Esophagus muscularis mucosa (tissue), 4 donors: ENCODE measurements at places on chromosomes 7 and 10. TPM values are rescaled to one million over a fixed set of nuclear protein-coding genes. Genes with fewer than 3 reads are reported as not detected.

GRCh38 chr10:62636825-62637248, 167.7 kb upstream of the ADO start:
- H3K36me3 ChIP-seq, result no peaks in the 10 kb centered on the region
- no peaks in the 10 kb centered on the region for H3K27me3 ChIP-seq
- no peak for DNase-seq

GRCh38 chr10:62394556-62395018, 20.4 kb downstream of the ZNF365 start:
- H3K36me3 ChIP-seq, result no peaks in the 10 kb centered on the region
- no peak for DNase-seq
- H3K4me1 ChIP-seq, result no peaks in the 10 kb centered on the region
- no peak overlapping the region for H3K27ac ChIP-seq
- H3K27me3 ChIP-seq, result no peaks in the 10 kb centered on the region

- H3K4me1 ChIP-seq, result peaks cover 48% of the 10 kb centered on the region
- H3K4me3 ChIP-seq, result no peak overlapping the region
- H3K27ac ChIP-seq, result no peak overlapping the region
- no peak for DNase-seq
- H3K36me3 ChIP-seq, result no peaks in the 10 kb centered on the region
These were observed 137.9 kb upstream of the CCDC6 start for GRCh38 chr10:60044242-60044641.

- no peak overlapping the region for H3K4me3 ChIP-seq
- no peaks in the 10 kb centered on the region for H3K36me3 ChIP-seq
- DNase-seq, result peak; percentile 89
- no peak overlapping the region for H3K27ac ChIP-seq
- no peaks in the 10 kb centered on the region for H3K4me1 ChIP-seq
These were observed 64.5 kb upstream of the SORCS3 start for GRCh38 chr10:104576611-104577010.

- H3K27me3 ChIP-seq, result no peaks in the 10 kb centered on the region
- peak overlapping the region; percentile 64 for H3K27ac ChIP-seq
- DNase-seq, result no peak
- H3K36me3 ChIP-seq, result no peaks in the 10 kb centered on the region
- H3K4me3 ChIP-seq, result peak overlapping the region; percentile 34
- H3K4me1 ChIP-seq, result peaks cover 4% of the 10 kb centered on the region
These were observed 55.9 kb downstream of the DIP2C start for GRCh38 chr10:633279-634245.

GRCh38 chr10:89954787-89955566, 253.6 kb downstream of the KIF20B start:
- no peaks in the 10 kb centered on the region for H3K4me1 ChIP-seq
- H3K4me3 ChIP-seq, result no peak overlapping the region
- no peak overlapping the region for H3K27ac ChIP-seq
- no peaks in the 10 kb centered on the region for H3K36me3 ChIP-seq

- H3K4me3 ChIP-seq, result no peak overlapping the region
- peaks cover 13% of the 10 kb centered on the region for H3K4me1 ChIP-seq
- peak overlapping the region; percentile 1 for H3K27ac ChIP-seq
- no peaks in the 10 kb centered on the region for H3K36me3 ChIP-seq
These were observed 36.8 kb downstream of the RTKN2 start for GRCh38 chr10:62231805-62232204.

DNA sequence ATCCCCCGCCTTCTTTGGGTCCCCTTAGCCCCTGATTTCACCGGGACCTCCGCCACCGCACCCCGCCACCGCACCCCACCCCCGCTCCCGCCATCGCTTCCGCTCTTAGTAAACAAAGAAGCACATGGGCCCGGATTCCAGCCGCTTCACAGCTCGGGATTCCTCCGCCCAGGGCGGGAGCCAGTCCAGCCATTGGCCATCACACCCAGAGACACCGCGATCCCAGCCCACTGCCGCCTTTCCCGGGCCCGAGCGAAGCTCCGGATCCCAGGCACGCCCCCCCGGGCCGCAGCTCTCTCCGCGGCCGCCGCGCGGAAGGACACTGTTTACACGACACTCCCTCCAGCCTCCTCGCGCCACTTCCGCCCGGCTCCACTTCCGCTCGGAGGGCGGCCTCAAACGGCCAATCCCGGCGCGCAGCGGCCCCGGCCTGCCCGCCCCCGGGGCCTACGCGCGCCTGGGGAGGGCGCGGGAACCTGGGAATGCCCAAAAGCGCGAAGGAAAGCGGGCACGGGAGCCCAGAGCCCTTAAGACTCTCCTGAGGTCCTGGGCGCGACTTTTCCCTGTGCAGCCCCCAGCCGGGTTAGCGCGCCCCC, 679 bp downstream of the MCM7 start:
- DNase-seq, result peak; percentile 97
- peak overlapping the region; percentile 98 for H3K27ac ChIP-seq
- peaks cover 30% of the 10 kb centered on the region for H3K4me1 ChIP-seq
- peak overlapping the region; percentile 69 for H3K4me3 ChIP-seq

Gene LEP
- not detected for total RNA-seq

- peaks cover 9% of the 10 kb centered on the region for H3K4me1 ChIP-seq
- no peak overlapping the region for H3K27ac ChIP-seq
- H3K4me3 ChIP-seq, result no peak overlapping the region
These were observed 619.9 kb downstream of the TYW1 start for GRCh38 chr7:67616517-67616916.

Gene NPS
- total RNA-seq, result not detected

DNA sequence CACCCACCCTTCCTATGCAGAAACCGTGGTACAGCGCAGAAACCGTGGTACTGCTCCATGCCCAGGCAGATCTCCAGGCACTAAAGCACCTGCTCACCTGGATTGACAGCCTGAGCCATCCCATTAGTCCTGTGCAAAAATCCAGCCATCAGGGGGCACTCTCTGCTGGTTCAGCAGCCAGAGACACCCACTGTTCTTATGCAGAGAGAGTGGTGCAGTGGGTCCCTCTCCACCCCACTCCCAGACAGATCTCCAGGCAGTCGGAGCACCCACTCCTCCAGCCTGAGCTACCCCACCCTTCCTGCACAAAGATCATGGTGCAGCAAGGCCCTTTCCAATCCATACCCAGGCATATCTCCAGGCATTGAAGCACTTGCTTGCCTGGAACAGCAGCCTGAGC, 219.8 kb downstream of the CTNNA3 start:
- H3K36me3 ChIP-seq, result no peaks in the 10 kb centered on the region
- DNase-seq, result no peak
- no peak overlapping the region for H3K4me3 ChIP-seq
- no peaks in the 10 kb centered on the region for H3K4me1 ChIP-seq
- no peaks in the 10 kb centered on the region for H3K27me3 ChIP-seq

Gene TCERG1L
- not detected for total RNA-seq

Gene VSIR
- total RNA-seq, result 65.9 TPM

GRCh38 chr10:30869566-30869965, 162.1 kb downstream of the ZNF438 start:
- no peak overlapping the region for H3K27ac ChIP-seq
- no peaks in the 10 kb centered on the region for H3K4me1 ChIP-seq
- no peak overlapping the region for H3K4me3 ChIP-seq
- H3K36me3 ChIP-seq, result no peaks in the 10 kb centered on the region
- no peaks in the 10 kb centered on the region for H3K27me3 ChIP-seq
- DNase-seq, result no peak

DNA sequence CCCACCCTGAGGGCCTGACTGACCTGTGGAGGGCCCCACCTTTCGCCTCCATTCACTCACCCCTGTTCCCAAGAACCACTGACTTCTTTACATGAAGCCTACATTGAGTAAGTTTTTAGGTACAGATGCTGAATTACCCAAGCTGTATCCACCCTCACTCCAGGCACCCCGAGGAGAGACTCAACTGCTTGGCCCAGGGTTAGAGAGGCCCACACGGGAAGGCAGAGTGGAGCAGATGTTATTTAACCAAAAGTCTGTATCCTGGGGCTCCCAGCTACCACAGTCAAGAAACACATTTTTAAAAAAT, 213.1 kb upstream of the FRMD4A start:
- no peaks in the 10 kb centered on the region for H3K36me3 ChIP-seq
- H3K27me3 ChIP-seq, result no peaks in the 10 kb centered on the region
- no peak for DNase-seq
- peaks cover 18% of the 10 kb centered on the region for H3K4me1 ChIP-seq

DNA sequence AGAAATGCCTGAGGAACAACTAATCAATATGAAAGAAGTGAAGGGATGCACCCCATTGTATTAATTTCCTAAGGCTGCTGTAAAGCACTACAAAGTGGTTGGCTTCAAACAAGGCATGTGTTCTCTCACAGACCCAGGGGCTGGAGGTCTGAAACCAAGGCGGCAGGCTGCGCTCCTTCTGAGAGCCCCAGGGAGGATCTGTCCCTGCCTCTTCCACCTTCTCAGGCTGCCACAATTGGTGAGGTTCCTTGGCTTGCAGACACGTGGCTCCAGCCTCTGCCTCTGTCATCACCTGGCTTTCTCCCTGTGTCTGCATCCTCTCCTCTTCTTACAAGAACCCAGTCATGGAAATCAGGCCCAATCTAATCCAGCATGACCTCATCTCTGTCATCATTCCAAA, 110.1 kb downstream of the TNS3 start:
- no peaks in the 10 kb centered on the region for H3K36me3 ChIP-seq
- no peaks in the 10 kb centered on the region for H3K27me3 ChIP-seq
- H3K4me1 ChIP-seq, result peaks cover 22% of the 10 kb centered on the region

DNA sequence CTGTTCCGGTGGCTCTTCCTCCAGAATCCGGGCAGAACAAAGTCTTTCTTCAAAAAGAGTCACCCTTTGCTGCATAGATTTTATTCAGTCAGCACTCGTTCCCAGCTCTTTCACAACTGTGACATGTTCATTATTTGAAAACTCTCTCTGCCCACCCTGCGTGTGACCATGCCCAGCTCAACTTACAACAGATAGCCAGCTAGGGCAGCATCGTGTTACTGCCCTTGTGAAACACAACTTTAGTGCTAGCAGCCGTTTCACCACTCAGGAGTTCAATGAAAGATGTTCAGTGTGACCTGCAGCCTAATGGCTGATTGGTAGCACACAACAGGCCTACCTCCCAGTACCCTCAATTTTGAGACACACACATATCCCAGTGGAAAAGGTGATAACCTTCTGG, 57.9 kb downstream of the ZNF438 start:
- no peak for DNase-seq
- H3K27ac ChIP-seq, result no peak overlapping the region

DNA sequence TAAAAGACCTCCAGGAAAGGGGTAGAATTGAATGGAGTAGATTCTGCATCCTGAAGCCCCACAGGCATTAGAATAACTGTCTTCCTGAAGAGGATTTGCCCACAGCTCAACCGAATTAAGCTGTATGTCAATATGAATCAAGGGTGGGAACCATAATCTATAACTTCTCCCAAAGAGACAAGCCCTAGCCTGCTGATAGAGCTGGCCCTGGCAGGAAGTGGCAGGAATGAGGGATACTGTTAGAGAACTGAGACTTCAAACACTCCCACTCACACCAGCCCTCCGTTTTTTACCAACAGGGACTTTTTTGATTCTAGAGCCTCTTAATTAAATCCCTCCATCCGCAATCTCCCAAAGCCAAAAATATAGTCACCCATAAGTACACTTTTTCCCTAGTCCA, 12.2 kb upstream of the DUSP5 start:
- no peak overlapping the region for H3K27ac ChIP-seq
- peaks cover 4% of the 10 kb centered on the region for H3K4me1 ChIP-seq
- no peaks in the 10 kb centered on the region for H3K36me3 ChIP-seq
- H3K27me3 ChIP-seq, result no peaks in the 10 kb centered on the region
- no peak overlapping the region for H3K4me3 ChIP-seq
- no peak for DNase-seq

Gene PRLHR
- total RNA-seq, result 0.78 TPM

Gene OPN4
- total RNA-seq, result not detected

- H3K4me3 ChIP-seq, result no peak overlapping the region
- H3K36me3 ChIP-seq, result no peaks in the 10 kb centered on the region
- no peak for DNase-seq
- H3K27me3 ChIP-seq, result peaks cover 18% of the 10 kb centered on the region
These were observed 52.2 kb upstream of the MKI67 start for GRCh38 chr10:128178302-128178958.

Gene CAMK1D
- total RNA-seq, result 9.8 TPM

Gene PDZD8
- 32.1 TPM for total RNA-seq

DNA sequence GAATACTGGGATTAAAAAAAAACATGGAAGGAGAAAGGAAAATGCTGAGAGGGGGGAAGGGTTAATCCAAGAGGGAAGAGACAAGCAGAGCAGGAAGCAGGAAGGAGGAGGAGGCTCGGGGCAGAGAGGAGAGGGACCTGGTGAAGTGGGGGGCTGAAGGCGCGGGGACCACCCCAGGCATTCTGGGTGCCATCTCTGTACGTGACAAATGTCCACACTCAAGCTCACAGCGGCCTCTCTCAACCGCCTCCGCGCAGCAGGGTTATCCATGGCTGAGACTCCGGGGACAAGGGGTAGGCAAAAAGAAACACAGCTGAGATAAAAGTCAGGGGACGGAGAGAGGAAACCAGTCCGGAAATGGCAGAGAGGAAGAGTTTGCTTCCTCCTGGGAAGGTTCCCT, 33.9 kb downstream of the EN2 start:
- no peak for DNase-seq
- no peaks in the 10 kb centered on the region for H3K27me3 ChIP-seq
- no peak overlapping the region for H3K4me3 ChIP-seq
- H3K36me3 ChIP-seq, result no peaks in the 10 kb centered on the region

Gene PON1
- total RNA-seq, result not detected

- H3K36me3 ChIP-seq, result no peaks in the 10 kb centered on the region
- H3K4me3 ChIP-seq, result no peak overlapping the region
- no peak overlapping the region for H3K27ac ChIP-seq
- DNase-seq, result no peak
These were observed 55.5 kb upstream of the LRGUK start for GRCh38 chr7:134071355-134072331.

DNA sequence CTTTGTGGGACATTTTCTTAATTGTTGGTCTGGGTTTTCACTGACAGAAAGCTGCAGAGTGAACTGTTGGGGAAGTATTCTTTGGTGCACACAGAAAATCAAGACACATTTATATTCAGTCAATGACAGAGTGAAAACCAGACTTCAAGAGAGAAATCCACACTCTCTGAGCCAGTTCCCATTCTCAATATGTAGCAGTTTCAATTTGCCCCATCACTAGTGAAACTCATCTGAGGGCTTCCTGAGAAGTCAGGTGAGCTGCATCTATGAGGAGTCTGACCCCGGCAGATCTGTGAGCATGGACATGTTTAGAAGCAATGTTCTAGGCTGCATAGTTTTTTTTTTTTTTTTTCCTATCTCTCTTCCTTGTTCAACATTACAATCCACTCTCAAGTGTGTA, 163.7 kb upstream of the AHR start:
- no peak overlapping the region for H3K27ac ChIP-seq
- no peak overlapping the region for H3K4me3 ChIP-seq
- H3K27me3 ChIP-seq, result no peaks in the 10 kb centered on the region
- H3K36me3 ChIP-seq, result no peaks in the 10 kb centered on the region
